ENCODE measurements at places on chromosomes 1 and 21.

- no peak for DNase-seq
These were observed 5.0 kb downstream of the ABCA4 start for GRCh38 chr1:94115900-94116436.

DNA sequence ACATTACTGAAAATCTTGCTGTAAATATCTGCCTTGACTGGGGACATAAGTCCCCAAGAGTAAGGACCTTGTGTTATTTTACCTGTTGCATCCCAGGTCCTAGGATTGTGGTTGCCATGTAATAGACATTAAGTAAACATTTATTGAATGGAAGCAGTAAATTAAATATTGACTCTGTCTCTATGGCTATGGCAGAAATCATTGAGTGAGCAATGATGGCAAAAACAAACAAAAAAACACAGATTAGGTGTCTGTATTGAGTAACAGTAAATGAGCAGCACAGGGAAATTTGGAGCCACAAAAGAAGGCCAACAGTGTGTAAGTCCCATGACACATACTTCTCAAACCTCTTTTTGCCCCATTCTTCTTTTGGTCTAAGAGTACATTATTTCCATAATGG lies 240.4 kb downstream of the NFIA start:
- DNase-seq: no peak

DNA sequence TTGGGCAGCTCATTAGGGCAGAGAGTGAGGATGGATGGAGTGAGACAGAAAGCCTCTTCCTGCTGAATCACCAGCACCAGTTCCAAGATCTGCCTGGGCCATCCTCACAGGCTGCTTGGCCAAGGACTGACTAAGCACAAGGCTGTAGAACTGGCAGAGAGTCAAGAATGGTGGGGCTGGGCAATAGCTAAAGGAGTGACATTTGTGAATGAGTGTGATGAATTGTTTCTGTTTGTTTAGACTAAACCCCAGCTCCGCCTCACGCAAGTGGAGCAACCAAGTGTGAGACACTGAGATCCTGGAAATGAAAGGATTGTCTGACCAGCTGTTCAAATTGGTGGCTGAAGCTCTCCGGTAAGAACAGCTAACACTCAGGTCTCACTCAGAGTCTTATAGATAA lies 38.6 kb downstream of the BRINP2 start:
- DNase-seq: peak; percentile 46

DNA sequence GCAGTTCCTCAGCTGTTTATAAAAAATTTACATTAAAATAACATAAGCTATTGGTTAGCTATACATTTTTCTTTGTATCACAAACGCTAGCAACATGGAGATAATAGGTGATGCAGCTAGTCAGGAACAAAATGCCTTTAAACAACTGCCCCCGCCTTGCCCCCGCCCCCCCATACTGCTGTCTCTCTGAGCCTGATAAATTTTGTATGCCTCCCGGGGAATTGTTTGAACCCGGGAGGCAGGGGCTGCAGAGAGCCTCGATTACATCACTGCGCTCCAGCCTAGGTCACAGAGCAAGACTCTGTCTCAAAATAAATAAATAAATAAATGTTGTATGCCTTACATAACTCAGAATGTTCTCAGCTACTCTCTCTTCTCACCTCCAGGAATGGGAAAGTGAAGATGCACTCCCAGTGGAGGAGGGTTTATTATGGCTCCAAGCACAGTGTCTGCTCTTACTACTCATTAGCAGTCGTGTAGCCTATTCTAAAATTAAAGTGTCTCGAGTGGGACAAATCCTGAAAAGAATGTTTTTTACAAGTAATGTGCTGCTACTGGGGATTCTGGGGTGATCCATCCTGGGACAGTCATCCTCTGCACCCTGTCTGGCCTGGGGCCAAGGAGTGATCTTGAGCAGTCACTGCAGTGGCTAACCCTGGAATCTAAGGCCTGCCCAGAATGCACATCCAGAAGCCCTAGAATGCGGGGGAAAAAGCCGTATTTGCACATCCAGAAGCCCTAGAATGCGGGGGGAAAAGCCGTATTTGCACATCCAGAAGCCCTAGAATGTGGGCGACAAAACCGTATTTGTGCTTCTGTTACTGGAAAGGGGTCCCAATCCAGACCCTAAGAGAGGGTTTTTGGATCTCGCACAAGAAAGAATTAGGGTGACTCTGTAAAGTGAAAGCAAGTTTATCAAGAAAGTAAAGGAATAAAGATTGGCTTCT lies 39.4 kb upstream of the ZNF496 start:
- no peak for DNase-seq

DNA sequence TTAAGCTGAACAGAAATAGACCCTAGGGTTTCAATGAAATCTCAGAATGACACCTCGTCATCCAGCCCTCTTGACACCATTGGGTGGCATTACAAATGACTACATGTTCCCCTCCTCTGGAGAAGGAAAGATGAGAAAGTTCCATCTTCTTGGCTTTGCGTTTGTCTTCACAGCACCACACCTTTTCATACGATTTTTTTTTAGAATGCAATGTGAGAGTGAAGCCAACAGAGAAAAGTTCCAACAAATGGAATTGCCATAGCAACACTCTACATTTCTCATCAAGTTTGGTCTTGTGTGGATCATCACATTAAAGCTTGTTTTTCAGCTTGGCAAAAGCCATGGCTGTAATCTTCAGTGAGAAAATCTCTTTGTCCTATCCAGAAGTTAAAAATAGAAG lies 183.4 kb upstream of the SNX7 start:
- no peak for DNase-seq
